NCI-H2081 (cell line): ENCODE measurements at places on chromosomes 2 and 18.

DNA sequence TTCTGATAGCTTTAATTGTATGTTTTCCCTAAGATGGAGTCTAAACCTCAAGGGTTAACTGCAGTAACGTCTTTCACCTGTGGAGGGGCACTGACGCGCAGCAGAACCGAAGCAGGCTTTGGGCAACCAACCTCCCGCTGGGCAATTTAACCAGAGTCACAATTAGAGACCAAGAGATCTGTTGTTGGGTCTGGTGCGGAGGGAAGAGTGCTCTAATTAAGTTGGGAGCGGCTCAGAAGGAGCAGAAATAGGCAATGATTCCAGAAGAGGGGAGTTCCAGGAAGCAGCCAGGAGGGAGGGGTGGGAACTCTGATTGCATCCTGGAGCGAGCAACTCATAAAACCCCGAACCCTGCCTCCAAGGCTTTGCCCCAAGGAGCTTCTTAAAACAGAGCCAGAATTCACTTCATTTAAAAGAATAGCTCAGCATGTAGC is 245.8 kb downstream of the PAX3 start:
- peak; percentile 20 for DNase-seq

- no peak for DNase-seq
These were observed 149.2 kb upstream of the NCK2 start for GRCh38 chr2:105595536-105595935.

DNA sequence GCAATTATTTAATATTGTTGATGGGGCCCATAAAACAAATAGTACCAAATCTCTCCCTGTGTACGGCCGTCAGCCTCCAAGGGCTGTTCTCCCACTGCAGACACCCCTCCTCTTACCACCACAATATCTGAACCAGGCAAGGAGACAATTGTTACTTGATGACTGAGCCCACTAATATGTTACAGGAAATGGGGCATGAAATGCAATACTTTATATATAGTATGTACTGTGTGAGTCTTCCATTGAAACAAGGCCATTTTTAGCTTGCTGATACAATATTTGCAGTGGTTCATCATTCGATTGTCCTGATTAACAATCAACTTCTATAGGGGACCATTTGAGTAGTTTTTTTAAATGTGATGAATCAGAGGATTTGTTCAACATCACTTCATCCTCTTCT is 307.3 kb downstream of the GBX2 start:
- DNase-seq = no peak

DNA sequence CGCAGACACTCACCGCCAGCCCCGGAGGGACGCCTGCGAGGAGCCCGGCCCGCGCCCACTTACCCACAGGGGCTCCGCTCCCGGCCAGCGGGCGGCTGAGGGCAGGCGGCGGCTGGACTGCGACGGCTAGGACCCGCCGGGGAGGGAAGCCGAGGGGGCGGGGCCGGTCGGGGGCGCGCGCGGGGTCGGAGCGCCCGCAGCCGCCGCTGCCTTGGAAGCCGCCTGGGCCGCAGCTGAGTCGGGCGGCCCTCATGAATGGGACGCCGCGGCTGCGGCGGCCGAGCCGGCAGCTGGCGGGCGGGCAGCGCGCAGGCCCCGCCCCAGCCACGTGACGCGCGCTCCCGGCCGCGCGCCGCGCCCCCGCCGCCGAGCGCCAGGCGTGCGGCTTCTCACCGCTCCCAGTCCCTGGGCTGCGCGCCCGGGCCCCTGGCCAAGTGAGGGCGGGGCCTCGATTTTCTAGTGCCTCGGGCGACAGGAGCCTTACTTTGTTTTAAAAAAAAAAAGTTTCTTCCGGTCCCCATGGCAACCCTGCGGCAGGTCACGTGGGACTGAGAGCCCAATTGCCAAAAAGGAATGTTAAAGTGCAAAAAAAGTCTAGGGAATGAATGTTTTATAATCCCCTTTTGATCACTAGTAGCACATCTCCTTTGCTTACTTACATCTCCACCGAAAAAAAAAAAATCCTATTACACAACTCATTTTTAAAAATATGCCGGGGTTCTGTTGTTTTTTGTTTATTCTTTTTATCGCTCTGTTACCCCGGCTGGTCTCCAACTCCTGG is at the start of gene LPIN2:
TSS of gene LPIN2 (minus strand) at position 121 of the 781 bp plus-strand sequence. CDS start 52,304 bp downstream, outside the sequence.
- DNase-seq = peak; percentile 94

GRCh38 chr2:7891312-7891711 is 790.5 kb upstream of the ID2 start:
- DNase-seq = no peak

- DNase-seq = no peak
These were observed 336.5 kb downstream of the MEIS1 start for GRCh38 chr2:66771359-66771976.

DNA sequence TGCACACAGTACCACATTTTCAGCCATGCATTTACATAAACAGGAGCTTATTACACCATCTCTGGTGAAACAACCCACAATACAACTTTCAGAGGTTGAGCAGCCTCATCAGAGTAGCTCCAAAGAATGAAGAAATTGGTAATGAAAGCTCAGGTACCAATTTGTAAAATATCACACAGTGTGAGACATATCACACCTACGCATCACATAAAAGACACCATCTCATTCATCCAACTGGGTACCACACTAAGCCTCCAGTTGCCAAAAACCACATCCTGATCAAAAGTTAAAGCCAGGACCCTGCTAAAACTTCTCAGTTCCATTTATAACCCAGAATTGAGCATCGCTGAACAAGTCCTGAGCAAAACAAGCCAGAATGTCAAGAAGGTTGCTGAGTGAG is 4.6 kb downstream of the TMEM163 start:
- DNase-seq = no peak

DNA sequence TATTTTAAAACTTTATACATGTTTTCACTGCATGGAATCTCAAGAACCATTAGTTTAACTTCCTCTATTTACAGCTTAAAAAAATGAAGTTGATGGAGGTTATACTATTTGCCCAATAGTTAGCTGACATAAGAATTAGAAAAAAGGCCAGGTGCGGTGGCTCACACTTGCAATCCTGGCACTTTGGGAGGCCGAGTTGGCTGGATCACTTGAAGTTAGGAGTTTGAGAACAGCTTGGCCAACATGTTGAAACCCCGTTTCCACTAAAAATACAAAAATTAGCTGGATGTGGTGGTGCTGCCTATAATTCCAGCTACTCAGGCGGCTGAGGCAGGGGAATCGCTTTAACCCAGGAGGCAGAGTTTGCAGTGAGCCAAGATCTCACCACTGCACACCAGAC is 125.1 kb upstream of the CDH19 start:
- no peak for DNase-seq

- DNase-seq = no peak
These were observed 50.5 kb upstream of the ZNF516 start for GRCh38 chr18:76545433-76546087.

DNA sequence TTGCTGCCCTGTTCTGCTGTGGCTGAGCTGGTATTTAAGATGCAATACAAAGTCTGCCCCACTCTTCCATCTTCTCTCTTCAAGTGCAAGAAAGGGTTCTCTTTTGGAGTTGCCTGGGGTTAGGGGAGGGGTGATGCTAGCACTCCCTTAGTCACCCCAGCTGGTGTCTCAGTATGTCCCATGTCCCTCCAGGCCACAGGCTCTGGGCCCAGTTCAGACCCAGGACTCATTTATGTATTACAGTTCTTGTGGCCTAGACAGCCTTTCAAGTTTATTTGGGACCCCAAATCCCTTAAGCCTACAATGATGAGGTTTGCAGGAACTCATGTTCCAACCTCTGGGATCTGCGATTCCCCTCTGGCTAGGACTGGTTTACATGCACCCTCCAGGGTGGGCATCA is 47.2 kb upstream of the CCDC141 start:
- no peak for DNase-seq

DNA sequence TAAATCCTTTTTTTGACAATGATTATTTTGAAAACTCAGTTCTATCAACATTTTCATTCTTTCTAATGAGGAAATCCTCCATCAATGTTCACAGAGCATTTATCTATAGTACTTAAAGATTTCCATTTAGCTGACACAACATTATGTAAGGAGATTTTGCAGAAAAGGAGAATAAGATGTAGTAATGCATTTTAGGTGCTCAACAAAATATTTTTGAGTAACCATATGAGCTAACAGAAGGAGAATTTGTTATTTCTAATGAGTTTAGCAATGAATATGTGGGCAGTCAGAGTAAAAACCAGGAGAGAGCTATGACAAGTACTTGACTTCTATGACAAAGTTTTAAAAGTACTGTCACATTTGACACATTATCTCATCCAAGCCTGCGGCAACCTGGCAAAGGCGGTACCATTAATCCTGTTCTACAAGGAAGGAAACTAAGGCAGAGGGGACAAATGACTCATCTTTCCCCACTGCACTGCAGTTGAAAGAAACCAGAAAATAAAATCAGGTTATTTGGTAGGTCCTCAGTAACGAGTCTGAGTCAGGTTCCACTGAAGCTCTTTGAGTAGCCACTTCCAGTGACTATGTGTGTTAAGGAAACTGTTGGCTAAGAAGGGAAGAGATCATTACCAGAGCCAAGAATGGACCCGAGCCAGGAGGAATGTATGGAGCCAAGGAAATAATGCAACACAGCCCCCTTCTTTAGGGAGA is 134.1 kb upstream of the ITGB6 start:
- DNase-seq = no peak

DNA sequence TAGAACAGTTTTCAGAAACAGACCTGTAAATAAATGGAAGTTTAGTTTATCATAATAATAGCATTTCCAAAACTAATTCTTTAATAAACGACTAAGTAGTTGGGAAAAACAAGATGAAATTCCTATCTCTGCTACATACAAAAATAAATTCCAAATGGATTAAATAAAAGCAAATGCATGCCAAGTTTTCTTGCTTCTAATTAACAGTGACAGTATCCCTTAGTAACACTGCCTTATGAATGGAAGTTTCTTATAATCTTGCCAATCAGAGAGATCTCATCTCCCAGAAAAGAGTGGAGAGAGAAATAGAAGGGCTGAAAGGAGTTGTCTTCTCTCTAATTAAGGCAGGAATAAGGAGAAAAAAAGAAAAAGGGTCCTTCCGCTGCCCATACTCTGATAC is 133.9 kb downstream of the GFPT1 start:
- no peak for DNase-seq

DNA sequence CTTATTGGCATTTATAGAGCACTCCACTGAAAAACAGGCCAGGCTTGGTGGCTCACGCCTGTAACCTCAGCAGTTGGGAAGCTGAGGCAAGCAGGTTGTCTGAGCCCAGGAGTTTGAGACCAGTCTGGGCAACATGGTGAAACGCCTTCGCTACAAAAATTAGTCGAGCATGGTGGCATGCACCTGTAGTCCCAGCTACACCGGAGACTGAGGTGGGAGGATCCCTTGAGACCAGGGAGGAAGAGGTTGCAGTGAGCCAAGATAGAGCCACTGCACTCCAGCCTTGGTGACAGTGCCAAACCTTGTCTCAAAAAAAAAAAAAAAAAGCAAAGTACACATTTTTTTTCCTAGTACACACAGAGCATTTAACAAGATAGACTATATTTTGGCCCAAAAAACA is 96.1 kb downstream of the TGIF1 start:
- DNase-seq = no peak

GRCh38 chr18:57141208-57142129 is 5.4 kb upstream of the BOD1L2 start:
- DNase-seq = no peak

GRCh38 chr18:24726727-24727492 is 266.5 kb downstream of the HRH4 start:
- DNase-seq = peak; percentile 67

- DNase-seq = no peak
These were observed 18.8 kb downstream of the ATP6V1C2 start for GRCh38 chr2:10740226-10740625.

DNA sequence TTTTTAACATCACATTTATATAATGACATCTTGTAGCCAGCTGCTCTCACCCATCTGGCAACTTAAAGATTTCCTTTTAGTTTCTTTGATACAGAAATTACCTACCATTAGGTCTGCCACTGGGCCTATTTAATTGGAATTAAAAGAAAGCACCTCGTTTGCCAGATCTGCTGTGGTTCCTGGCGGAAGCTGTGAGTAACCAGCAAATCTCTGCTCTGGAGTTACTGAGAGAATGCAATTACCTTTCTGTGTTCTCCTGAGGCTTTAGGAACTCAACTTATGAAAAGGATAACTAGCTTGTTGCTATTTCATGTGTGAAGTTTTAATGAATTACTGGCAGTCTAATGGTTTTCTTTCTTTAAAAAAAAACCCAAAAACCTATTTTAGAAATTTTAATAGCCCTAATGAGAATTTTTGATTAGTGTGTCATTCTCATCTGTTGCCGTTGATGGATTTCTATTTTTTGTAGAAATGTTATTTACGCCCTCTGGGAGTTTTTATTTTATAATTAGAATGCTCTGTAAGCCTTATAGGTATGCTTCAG is 69.7 kb upstream of the LYPD6B start:
- DNase-seq = peak; percentile 8
